ENCODE measurements at places on chromosomes 13 and 19. TPM values are rescaled to one million over a fixed set of nuclear protein-coding genes. Genes with fewer than 3 reads are reported as not detected.

- no peak for DNase-seq
Observed at GRCh38 chr19:32138416-32138815, 207.0 kb upstream of the ZNF507 start.

GRCh38 chr13:42766016-42766415, 15.4 kb upstream of the FAM216B start:
- DNase-seq = no peak

- no peak for DNase-seq
Observed at GRCh38 chr13:22053053-22053452, 382.2 kb downstream of the FGF9 start.

- no peak for DNase-seq
Observed at GRCh38 chr13:92538164-92538563, 688.4 kb upstream of the GPC6 start.

PRR19 gene
- 0.97 TPM for polyA plus RNA-seq

- no peak for DNase-seq
Observed at GRCh38 chr19:38434549-38435051, 1.1 kb downstream of the RYR1 start.

GJB6 gene
- not detected for polyA plus RNA-seq

SIGLEC14 gene
- polyA plus RNA-seq = not detected

DNA sequence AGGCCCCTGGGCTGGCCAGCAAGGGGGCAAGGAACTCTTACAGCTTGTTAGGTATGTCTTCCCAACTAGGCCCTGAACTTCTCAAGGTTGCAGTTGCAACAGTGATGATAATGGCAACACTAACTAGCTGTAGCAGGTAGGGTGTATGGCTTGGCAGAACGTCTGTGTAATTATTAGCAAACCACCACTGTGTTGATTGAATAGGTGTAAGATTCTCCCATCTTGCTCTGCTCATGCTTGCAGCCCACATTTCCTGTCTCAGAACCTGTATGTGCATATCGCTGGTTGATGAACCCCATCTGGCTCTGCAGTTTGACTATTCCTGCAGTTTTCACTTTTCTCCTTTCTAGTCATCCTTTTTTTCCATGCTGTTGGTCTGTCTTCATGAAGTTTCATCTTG, 178.8 kb downstream of the KATNAL1 start:
- no peak for DNase-seq

OR7A5 gene
- not detected for polyA plus RNA-seq

DNA sequence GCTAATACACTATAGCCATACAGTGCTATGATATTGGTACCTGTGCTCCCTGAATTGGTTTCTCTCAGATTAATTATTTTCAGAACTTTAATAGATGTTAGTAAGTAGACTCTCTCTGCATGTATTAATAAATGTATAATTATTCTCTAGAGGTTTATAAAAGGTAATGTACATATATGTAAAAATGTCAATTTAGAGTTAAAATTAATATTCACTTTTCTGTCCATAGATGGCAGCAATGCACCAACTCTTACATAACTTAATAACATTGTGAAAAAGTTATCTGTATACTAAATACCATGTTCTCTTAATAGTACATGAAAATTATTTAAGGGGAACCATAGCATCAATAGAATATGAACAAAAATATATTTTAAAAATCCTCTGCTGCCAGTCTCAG, 515.0 kb upstream of the KLHL1 start:
- DNase-seq = peak; percentile 12

GAMT gene
- 1.1 TPM for polyA plus RNA-seq

GRCh38 chr13:42788601-42789000, 7.2 kb downstream of the FAM216B start:
- DNase-seq = no peak

DNA sequence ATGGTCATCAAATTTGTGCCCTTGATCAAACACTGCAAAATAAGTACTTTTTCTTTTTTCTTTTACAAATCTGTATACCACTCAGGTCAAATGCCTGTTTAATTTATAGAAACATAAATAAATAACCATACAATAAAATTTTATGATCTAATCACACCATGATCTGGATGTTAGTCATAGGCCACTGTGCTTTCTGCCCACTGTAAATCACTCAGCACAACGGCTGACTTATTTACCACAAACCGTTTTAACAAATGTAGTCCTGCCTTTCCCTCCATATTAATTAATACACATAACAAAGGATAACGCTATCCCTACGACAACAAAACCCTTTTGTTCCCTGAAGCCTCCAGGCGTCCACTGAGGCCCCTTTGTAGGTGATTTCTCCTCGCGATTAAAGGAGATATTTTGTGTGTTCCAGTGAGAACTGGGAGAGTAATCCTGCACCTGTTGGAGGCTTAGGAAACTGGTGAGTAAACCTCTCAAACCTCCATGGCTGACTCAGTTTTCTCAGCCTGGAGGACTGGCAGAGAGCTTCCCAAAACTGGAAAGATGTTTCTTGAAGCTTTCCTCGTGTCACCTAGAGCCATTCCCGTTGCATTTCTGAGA, 477.1 kb upstream of the SGCG start:
- no peak for DNase-seq

DNA sequence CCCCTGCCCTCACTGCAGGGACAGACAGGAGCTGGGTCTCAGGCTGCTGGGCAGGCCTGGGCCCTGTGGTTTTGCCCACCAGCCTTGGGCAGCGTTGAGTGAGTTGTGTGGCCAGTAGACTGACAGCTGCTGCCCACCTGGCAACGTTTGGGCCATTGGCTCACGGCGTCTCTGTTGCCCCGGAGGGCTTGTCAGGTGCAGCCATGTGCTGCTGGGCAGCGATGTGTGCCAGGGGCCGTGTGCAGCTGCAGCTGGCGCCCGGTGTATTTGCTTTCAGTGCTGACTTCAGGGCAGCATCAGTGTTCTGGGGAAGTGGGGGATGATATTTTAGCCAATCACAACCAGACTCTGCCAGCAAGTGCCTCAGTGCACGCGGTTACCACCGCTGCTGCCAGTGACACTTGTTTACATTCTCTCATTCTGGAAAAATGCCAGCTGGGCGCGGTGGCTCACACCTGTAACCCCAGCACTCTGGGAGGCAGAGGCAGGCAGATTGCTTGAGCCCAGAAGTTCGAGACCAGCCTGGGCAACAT, 10.6 kb downstream of the FZR1 start:
- DNase-seq = no peak

GRCh38 chr13:34942732-34943435, 814 bp downstream of the NBEA start:
- peak; percentile 25 for DNase-seq
